KBM-7 (cell line): ENCODE measurements at places on chromosomes 7 and 10.

DNA sequence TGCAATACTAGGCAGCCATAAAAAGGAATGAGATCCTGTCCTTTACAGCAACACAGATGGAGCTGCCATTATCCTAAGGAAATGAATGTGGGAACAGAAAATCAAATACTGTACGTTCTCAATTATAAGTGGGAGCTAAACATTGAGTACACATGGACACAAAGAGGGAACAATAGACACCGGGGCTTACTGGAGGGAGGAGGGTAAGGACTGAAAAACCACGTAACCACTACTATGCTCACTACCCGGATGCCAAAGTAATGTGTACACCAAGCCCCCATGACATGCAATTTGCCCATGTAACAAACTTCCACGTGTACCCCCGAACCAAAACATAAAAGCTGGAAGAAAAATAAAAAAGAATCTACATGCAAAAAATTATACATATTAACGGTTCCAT, 587.0 kb downstream of the PARD3 start:
- no peak for DNase-seq

DNA sequence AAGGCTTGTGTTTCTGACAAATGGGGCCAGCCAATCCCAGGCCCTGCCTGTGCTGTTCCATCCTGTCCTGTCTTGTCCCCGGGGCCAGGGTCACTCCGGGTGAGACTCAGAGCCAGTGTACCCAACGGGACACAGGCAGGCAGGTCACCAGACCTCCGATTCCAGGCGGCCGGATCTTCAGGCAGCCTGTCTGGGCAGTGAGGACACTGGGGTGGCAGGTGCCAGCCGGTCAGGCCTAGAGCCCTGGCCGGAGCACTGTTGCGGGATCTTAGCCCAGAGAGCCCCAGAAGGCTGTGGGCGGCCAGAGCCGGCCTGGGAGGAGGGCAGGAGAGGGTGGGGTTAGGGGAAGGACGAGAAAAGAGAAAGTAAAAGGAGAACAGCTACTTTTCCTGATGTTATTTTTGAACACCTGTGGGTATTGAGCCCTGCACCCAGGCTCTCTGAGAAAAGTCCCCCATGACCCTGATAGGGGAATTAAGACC, 134.3 kb upstream of the TNRC18 start:
- peak; percentile 28 for DNase-seq

DNA sequence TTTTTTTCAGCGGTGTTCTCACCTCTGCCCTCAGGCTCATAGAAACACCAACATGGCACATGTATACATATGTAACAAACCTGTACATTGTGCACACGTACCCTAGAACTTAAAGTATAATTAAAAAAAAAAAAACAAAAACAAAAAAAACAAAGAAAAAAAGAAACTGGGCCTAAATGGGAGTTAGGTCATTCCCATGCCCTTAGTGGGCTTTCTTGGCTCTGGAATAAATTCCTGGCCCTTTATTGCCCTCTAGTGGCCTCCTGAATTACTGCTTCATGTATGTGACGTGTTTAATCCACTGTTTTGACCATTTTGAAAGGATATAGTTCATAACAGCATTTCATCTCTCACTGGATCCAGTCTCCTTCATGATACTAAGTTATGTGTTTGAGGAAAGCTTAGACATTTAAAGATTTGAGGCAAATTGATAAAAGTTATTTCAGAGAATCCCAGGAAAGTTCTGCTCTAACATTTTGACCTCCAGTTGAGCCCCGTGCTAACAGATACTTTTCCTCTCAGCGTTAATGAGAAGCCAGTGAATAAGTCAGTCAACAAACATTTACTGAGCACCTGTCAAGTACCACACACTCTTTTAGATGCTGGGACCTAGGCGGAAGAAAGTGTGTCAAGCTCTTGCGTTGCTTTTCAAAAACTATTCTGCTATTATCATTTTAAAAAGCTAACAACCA, 54.7 kb upstream of the SYPL1 start:
- DNase-seq: peak; percentile 63

DNA sequence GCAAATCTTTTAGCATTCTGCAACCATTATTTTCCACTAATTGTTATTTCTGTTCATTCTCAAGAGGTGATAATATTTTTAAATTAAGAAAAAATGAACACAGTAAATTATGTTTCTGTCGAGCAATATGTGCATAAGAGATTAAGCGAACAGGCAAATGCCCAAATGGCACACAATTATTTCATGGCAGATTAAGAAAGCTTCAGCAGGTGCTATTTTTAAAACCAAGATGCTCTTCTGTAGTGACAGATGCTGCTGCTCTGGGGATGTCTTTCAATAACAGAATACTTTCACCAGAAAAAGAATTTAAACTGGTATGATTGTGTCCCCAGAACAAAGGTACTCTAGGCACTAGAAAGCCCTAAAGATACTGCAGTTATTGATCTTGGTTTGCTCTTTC, 412.7 kb upstream of the SORCS1 start:
- no peak for DNase-seq

DNA sequence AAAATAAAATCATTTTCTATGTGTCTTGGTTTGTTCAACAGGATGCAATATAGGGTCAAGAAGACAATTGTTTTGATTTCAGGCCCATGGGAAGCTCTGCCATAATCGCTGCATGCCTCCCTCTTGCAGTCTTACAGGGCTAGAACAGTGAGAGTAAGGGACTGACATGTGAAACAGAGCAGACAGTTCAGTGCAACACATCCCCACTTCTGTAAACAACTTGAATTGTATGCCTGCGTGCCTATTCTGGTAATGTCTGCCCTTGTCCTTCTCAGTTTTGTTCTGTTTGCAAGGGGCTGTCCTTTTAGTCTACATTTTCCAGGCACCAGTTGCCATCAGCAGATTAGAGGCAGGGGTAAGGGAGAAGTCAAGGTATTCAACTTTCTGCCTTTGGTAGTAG, 34.8 kb upstream of the GPR37 start:
- no peak for DNase-seq

- no peak for DNase-seq
Observed at GRCh38 chr7:158030566-158030965, 557.1 kb downstream of the PTPRN2 start.

DNA sequence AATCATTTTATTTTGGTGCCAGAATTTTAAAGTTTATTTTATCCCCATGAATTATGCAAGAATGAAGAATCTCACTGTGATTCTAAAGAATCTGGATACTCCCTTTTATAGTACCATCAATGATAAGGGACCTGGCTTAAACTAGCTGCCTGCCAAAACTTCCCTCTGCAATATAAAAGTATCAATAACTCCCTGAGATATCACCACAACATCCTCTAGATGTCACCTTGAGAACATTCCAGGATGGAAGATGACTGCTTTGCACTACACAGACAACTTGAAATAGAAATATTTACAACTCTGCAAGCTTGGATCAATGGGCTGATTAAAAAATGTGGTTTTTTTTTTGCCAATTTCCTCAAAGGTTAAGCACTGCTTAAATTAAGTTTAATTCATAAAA, 142.1 kb downstream of the SLC25A13 start:
- DNase-seq: no peak

DNA sequence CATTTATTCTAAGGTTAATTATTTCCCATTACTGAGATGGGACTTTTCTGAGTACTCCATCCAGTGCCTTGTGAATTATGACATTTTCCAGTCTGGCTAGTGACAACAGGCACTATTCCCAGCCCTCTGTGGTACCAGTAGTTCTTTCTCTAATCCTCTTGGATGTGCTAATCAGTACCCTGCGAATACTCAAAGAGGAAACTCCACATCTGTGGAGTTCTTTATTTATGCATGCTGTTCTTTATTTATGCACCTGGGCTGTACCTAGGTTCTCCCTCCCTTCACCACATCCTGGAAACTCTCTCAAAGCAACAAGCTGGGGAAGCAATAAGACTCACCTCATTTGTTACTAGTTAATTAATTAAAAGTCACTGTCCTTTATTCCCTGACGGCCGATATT, 83.5 kb downstream of the TSPAN12 start:
- DNase-seq: no peak

GRCh38 chr10:46550795-46551700, 5.4 kb downstream of the GPRIN2 start:
- no peak for DNase-seq

- DNase-seq: peak; percentile 55
Observed at GRCh38 chr10:114043532-114044246, at the start of gene ADRB1. Gene ADRB1 (plus strand): TSS chr10:114043866. CDS start chr10:114044133, 267 bp downstream.

GRCh38 chr7:125412890-125413665, 483.5 kb upstream of the POT1 start:
- no peak for DNase-seq

DNA sequence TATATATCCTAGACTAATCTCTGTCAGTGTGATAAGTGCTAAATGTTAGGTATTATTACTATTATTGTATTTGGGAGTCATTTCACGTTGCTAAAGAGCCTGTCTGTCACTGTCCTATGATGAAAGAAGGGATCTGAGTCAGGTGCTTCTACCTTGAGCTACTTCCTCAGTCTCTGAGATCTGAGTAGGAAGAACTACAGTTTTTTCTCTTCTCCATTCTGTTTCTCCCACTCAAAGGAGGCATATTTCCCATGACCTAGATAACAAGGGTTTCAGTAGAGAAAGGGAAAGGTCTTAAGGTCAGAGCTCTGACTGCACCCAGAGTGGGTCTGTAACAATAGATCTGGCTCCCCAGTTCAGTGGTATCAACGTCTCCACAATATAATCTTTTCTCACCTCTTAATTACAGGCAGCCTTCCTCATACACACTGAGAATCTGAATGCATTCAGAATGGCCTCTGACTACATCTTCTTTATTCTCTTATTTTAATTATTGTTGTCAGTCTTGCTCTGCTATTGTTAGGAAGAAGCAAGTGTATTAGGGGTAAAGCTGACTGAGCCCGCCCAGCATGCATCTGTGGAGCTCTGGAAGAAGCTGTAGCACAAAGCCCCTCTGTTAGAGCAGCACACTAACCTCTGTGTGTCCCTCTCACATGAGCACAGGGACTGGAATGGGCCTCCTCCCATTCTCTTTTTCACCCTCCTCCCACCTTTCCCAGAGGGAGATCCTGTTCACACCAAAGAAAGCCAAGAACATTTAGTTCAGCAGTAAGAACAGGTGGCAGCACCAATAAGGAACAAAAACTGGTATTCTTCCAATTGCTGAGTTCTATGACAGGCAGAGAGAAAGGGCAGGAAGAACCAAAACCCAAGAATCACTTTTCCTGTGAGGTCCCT, 38.1 kb downstream of the USP54 start:
- DNase-seq: no peak

DNA sequence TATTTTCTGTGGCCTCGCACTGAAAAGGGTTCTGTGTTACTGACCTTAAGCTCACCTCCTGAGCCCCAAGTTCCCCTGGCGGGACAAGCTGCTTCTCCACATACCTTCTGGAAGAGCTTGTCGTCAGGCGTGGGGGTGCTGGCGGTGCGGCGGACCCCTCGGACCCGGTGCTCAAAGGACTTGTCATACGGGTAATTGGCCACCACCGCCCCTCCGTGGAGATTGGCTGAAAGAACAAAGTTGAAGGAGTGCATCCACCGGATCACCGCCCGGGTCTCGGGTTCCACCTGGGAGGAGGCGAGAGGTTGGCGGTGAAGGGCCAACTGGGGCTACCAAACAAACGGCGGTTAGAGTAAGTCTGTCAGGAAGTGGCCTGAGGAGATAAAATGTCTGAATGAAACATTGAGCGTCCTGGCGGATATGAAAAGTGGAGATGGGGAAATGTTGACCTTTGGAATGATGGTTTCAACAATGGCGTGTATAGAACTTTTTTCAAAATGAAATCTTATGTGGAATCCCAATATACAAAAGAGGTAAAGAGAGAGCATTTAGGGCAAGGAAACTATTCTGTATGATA, 16.5 kb downstream of the CPN1 start:
- DNase-seq: no peak

DNA sequence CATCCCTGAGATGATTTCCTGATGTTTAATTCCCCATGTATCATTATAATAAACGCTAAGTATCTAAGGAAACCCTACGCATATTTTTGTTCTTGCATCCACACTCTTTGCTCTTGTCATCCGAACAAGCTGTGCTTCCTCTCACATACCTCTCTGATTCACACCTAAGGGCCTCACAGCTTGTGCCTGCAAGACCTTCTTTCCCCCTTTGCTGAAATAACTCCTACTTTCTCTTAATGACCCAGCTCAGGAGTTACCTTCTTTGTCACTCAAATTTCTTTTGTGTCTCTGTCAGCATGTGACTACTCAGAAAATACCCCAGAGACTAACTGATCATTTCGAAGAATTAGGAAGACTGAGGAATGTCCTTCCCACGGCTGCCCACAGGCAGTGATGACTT, 209.3 kb upstream of the IMMP2L start:
- no peak for DNase-seq

DNA sequence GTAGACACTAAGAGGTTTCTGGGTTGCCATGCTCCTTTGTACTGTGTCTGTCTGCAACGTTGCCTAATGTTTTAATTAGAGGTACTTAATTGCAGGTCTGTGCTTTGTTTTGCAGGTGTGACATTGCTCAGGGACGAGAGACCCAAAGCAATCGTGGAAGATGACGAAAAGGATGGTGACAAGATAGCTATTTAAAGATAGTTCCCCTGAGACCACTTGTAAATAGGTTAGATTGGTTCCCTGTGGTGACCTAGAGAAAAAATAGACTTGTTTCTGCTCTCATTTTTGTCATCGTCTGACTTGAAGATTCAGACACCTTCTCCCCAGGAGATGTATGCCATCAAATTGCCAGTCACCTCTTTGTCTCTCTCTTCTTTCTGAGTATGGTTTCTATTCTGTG, 20.1 kb downstream of the PPP1R17 start:
- no peak for DNase-seq

DNA sequence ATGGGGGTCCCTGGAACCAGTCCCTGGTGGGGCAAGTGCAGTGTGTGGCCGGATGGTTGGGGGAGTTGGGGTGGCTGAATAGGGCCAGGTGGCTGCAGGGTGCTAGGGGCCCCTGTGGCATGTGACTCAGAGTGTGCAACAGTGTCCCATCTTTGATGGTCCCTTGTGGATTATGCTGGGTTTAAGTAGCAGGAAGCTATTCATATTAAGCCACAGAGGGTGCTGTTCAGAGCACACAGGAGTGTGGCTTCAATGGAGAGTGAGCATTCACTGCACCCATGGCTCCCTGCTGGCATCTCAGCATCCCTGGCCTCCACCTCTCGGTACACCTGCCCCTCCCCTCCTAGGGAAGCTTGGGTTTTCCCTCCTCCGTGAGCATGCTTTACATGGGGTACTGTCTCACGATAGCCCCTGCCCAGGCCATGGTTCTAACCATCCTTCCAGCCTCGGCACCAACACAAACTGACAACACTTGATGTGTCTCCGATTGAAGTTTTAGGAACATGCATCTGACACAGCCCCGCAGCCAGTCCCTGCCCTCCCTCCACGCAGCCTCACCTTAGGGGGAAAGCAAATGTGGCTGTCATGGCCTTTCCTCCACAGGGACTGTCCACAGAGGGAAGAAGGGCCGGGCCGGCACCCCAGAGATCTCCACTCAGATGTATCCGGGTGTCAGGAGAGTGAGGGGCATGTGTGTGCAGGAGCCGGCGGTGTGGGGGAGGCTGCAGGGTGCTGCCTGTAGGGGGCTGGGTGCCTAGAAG, 30.4 kb upstream of the PPIF start:
- no peak for DNase-seq
